NCI-H1417 treated with DMSO at 0.1 percent for 48 hours (cell line): ENCODE measurements at places on chromosomes 16 and 17.

- DNase-seq = no peak
Observed at GRCh38 chr16:84266451-84266850, 26.6 kb upstream of the KCNG4 start.

DNA sequence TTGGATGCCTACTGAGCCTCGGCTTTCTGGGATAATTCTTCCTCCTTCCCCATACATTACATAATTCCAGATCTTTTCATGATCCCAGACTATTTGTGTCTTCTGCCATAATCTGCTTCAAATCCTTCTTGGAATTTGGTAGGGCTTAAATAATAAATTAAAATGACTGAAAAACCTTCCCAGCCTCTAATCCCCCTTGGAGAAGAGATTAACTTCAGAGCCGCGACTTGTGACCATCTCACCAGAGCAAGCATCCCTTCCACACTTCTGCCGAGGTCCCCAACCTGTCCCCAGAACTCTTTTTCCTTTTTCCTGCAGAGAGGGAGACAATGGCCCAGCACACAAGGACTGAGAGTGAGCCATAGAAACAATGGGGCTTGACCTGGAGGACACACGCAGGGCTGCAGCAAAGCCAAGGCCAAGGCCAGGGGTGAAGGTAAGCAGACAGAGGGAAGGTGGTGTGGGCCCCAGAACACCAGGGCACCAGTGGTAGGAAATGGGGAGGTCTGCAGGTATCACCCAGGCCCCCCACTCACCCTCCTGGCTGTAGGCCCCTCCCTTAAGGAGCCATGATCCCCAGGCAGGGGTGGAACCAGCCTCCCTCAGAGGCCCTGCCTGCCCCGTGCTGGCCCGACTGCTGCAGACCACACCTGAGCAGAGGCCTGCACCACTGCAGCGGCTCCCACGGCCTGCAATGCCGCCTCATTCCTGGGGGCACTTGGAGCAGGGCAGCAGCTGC lies 9.6 kb upstream of the BCAR1 start:
- no peak for DNase-seq

DNA sequence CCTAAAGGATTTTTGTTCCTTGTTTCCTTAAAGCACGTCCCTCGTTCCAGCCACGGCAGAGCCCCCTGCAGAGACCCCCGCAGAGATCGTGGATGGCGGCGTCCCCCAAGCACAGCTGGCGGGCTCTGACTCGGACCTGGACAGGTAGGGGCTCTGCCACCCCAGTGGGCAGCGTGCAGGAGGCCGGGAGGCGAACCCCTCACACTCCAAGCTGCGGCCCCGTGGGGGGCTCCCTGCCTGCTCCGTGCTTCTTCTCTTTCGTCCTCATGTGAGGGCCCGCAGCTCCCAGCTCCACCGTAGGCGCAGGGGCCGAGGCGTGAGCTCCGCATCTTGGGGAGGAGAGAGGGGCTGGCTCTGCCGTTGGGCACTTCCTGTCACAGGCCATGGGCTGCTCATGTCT lies 8.5 kb downstream of the TELO2 start:
- DNase-seq = no peak

DNA sequence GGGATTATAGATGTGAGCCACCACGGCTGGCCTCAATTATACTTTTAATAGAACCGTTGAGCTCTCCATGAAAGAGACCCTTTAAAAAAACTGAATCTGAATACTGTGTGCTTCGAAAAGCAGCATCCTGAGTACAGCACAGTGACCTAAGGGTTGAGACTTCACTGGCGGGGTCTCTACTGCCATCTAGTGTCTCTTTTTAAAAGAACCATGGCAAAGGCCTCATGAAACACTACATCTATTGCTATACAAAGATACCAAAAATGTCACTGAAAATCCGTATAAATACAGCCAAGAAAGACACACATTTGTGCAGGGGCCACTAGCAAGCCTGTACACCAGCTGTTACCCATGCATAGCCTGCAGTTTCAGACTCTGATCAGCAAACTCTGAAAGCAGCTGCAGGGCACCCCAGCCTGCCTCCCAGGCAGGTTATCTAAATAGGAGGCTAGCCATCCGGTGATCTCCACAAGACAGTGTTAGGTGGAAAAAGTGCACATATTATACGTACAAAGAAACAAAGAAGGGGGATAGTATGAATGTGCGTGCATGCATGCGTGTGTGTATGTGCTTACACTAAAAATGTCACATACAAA lies 35.3 kb downstream of the NPLOC4 start:
- DNase-seq = peak; percentile 26

- no peak for DNase-seq
Observed at GRCh38 chr16:1036726-1037393, 35.7 kb upstream of the SSTR5 start.

DNA sequence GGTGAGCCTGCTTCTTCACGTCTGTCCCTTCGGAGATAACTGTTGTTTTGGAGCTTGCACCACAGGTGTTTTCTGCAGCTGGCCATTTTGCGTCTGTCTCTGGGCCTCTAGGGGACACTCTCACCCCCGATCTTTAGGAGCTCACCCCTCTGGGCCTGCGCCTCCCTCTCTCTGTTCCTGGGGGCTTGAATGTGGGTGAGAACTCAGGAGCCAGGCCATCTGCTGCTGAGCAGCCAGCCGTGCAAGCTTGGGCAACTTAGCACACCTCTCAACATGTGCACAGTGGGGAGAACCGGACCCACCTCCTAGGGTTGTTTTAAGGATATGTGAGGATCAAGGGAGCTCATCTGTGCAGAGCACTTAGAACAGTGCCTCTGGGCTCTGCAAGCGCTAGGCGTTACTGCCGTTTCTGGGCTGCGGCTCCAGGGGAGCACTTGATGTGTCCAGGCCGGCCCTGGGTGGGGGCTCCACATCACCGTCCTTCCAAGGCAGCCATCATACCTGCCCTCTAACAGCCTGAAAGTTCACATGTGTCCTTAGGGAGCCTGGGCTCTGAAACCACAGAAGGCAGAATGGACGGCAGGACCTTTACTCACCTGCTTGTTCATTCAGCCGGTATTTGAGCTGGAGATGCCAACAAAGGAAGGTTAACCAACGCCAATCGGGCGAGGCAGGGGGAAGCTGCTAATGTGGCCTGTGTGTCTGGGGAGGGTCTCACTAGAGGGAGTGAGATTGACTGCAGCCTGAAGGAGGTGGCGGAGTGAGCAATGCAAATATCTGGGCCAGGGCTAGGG lies 66.3 kb downstream of the MRC2 start:
- no peak for DNase-seq

DNA sequence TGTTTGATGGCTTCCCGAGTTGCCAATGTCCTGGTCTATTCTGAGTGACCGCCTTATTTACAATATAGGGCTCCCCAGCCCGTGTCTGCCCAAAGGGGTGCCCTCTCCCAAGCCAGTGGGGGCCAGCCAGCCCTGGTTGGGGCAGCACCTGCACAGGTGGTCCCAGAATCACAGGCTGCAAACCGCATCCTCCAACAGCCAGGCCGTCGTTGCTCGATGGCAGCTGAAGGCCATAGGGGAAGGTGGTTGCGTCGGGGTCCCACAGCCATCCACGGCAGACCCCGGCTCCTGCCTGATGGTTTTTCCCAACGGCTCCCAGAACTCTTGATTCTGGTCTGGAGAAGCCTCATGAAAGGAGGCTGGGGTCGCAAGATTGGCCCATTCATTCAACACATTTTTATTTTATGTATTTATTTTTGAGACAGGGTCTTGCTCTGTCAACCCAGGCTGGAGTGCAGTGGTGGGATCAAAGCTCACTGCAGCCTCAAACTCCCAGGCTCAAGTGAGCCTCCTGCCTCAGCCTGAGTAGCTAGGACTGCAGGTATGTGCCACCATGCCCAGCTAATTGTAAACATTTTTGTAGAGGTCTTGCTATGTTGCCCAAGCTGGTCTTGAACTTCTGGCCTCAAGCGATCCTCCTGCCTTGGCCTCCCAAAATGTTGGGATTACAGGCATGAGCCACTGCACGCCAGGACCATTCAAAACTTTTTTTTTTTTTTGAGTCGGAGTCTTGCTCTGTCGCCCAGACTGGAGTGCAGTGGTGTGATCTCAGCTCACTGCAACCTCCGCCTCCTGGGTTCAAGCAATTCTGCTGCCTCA lies 79.0 kb upstream of the TOB1 start:
- DNase-seq = no peak
